ENCODE measurements at places on chromosomes 12 and 14.

DNA sequence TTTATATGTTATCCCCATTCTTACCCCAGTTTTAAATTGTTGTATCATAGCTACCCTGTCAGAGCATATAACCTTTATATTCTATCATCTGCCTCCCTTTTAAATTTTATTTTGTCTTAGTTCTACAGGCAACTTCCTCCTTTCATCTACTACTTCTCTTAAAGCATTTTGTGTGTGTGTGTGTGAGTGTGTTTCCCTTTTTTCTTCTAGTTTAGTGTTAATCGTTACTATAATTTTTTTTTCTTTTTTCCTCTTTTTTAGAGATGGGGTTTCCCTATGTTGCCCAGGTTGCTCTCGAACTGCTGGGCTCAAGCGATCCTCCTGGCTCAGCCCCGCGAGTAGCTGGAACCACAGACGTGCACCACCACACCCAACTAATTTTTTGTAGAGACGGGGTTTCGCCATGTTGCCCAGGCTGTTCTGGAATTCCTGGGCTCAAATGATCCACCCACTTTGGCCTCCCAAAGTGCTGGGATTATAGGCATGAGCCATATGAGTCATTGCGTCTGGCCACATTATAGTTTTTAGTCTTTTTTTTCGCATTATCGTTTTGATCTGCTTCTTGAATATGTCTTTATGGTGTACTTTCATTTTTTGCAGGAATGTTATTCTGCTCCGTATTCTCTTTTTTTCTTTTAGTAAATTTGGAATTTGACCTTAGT is 33.1 kb upstream of the FBXO34 start:
- no peak for DNase-seq

DNA sequence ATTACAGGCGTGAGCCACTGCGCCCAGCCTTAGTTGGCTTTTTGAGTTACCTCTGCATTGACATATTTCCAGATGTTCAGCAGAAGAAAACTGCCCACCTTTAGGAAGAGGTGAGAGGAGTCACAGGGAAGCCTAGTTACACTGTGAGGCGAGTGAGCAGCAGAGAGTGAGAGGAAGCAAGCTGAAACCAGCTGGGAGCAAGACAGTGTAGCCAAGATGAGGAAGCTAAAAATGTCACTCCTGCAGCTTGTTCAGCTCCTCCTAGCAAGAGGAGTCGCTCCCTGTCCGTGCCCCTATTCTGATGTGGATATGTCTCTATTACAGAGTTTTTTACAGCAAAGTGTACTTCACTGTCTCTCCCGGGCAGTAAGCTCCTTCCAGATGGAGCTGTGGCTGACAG is 127.6 kb downstream of the GXYLT1 start:
- DNase-seq, result no peak

- no peak for DNase-seq
Measured at GRCh38 chr12:119448611-119449131, 114.1 kb downstream of the CCDC60 start.

GRCh38 chr12:93135286-93136239 is 206.5 kb upstream of the EEA1 start:
- DNase-seq, result no peak

GRCh38 chr12:113940357-113941207 is 25.5 kb downstream of the RBM19 start:
- DNase-seq, result no peak

GRCh38 chr14:51719955-51720354 is 68.2 kb downstream of the FRMD6 start:
- no peak for DNase-seq

- no peak for DNase-seq
Measured at GRCh38 chr14:21974741-21975140, 301.1 kb upstream of the OR4E1 start.

- no peak for DNase-seq
Measured at GRCh38 chr12:54765652-54766051, 88.7 kb upstream of the MUCL1 start.

- DNase-seq, result no peak
Measured at GRCh38 chr14:55416866-55417265, 5.2 kb upstream of the ATG14 start.

GRCh38 chr12:93449277-93449676 is 7.5 kb upstream of the UBE2N start:
- DNase-seq, result peak; percentile 30

DNA sequence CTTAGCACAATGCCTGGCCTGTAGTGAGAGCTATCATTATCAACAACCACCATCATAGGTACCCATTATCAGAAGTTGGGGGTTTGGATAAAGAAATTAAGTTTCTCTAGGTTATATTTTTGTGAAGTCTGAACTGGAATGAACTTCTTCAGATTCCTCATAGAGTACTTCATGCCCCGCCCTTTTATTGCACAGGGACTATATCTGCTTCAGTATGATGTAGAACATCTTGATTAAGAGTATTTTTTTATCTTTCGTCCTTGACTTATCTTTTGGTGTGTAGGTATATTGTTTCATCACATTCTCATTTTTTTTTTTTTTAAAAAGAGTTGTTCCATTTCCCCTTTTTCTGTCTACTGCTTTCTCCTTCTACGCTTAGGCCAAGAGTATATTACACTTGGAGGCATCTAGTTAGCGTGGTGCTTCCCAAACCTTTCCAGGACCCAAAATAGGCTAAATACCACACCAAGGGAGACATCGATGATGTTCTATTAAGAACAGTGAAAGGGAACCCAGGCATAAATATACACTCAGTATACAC is 467.5 kb downstream of the ZFP36L1 start:
- DNase-seq, result no peak

GRCh38 chr14:29805415-29806123 is 122.1 kb downstream of the PRKD1 start:
- no peak for DNase-seq

DNA sequence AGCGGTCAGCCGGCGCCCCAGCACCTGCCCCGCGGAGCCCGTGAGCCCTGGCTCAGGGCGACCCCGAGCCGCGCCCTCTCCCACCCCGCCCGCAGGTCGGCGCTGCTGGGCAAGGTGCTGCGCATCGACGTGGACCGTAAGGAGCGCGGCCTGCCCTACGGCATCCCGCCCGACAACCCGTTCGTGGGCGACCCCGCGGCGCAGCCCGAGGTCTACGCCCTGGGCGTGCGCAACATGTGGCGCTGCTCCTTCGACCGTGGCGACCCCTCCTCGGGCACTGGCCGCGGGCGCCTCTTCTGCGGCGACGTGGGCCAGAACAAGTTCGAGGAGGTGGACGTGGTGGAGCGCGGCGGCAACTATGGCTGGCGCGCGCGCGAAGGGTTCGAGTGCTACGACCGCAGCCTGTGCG is 14.4 kb downstream of the HHIPL1 start:
- DNase-seq, result no peak

- no peak for DNase-seq
Measured at GRCh38 chr12:76745343-76745742, 18.6 kb upstream of the ZDHHC17 start.

DNA sequence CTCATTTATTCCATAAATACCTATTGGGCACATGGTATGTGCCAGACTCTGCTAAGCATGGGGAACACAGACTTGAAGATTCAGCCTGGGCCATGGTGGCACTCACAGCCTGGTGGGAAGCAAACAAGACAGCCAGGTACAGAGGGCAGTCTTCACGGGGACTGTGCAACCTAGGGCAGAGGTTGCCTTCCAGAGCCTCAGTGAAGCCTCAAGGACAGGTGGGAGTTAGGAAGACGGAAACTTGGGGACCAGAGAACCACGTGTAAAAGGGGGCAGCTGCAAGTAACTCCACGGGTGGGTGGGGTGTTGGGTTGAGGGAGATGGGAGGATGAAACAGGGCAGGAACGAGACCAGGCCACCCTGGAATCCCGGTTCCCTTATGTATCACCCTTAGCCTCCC is 980 bp upstream of the LTBR start:
- DNase-seq, result no peak

GRCh38 chr12:6891646-6892001 is 13.0 kb upstream of the LRRC23 start:
- DNase-seq, result no peak

GRCh38 chr14:61662437-61663311 is 32.6 kb upstream of the HIF1A start:
- DNase-seq, result peak; percentile 5

GRCh38 chr12:107277855-107278254 is 184.5 kb upstream of the CRY1 start:
- DNase-seq, result no peak

DNA sequence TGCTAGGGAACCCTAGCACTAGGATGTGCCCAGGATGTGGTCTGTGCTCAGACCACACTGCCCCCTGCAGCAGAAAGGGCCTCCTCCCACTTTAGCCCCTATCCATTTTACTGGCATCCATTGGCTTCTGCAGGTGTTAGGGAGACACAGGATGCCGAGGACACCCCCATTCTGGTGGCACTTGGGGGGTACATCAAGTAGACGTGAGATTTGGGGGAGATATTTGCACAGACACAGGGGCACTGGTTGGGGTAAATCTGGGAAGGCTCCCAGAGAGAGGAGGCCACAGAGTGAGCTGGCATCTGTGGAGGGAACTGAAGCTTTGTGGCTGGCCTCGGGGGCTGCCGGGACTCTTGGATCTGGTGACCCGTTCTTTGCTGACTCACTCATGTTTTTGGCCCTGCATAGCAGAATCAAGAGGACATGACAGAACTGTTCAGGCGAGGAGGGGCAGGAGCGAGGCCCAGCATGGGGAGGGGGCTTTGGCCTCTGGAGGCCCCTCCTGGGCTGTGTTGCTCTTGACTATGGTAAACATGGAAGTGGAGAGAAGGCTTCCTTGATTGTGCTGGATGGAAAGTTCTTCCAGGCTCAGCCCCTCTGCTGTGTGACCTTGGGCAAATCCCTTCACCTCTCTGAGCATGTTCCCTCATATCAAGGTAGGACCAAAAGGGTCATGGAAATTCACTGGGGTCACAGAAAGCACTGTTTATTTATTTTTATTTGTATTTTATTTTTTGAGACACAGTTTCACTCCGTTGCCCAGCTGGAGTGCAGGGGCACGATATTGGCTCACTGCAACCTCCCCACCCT is 1.8 kb downstream of the PLBD2 start:
- no peak for DNase-seq

- DNase-seq, result no peak
Measured at GRCh38 chr12:24840046-24840800, 108.7 kb downstream of the BCAT1 start.

DNA sequence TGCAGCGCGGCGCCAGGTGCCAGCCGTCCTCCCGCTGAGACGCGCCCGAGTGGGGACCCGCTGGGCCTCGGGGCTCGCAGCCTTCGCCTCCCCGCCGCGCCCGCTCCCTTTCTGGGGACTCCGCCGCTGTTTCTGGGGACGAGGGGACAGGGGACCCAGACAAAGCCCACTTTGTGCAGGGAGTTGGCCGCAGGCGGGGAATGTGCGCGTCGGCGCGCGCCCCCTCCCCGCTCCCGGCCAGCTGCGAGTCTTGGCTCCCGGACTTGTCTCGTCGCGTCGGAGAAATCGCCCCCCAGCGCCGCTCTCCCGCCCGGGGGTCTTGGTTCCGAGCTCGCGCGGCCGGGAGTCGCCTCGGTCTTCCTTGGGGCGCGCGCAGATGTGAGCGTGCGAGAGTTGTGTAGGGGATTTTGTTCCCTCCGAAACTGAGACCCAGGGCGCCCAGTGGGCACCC is 717 bp downstream of the VASH1 start:
- no peak for DNase-seq

DNA sequence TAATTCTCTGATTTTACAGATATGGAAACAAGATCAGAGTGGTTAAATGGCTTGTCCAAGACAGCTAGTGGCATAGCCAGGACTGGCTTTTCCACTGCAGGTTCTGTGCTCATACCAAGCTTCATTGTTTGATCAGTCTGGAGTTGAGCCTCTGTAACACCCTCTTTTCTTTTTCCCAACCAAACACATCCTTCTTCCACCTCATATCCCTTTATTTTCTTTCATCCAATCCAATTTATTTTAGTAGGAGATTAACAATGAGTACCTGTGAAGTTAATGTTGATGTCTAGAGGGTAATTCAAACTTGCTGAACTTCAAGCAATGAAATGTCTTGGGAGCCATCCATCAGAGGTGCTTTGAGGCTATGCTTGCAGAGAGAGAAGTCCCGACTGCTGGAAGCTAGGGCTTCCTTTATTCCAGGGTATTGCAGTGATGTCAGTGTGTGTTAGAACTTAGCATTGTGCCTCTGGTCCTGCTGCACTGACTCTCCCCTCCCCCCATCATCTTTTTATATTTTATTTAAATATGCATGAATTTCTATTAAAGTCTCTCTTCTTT is 452.1 kb upstream of the PDE3A start:
- no peak for DNase-seq

DNA sequence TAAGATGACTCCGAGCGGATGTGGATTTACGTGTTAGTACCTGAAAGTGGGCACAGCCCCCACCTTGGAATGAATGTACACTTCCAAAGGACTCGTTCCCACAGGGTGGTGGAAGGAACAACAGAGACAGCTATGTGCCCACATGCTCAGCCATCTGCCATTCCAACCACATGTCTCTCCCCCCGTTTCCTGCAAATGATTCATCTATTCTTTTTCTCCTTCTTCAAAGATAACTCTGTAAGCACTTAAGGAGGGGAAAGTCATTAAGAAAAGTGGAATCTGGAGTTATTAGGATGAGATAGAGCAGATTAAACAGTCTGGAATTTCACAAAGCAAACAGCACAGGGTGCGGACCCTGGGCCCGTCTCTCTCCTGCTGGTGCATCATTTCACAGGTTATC is 18.5 kb upstream of the DUSP6 start:
- no peak for DNase-seq

DNA sequence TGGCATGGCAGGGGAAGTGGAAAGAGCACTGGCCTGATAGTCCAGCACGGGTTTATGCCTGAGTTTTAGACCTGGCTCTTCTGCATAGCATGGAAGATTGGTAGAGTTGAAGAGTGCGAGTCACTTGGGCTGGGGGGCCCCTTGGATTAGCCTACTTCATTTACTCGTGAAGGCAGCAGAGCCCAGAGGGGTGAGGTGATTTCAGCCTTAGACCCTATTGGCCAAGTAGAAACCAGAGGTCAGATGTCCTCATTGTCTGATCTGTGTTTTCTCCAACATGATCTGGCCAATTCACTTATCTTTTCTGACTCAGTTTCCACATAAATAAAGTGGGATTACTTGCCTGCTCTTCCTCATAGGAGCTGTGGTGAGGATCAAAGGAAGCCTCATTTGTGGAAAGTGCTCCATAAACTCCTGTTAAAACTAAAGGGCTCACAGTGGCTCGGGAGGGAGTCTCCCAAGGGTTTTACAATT is 1.9 kb downstream of the PLEKHG3 start:
- DNase-seq, result no peak

All from stimulated activated naive CD4-positive, alpha-beta T cell (primary cell).